ENCODE measurements at places on chromosomes 6 and 20.

DNA sequence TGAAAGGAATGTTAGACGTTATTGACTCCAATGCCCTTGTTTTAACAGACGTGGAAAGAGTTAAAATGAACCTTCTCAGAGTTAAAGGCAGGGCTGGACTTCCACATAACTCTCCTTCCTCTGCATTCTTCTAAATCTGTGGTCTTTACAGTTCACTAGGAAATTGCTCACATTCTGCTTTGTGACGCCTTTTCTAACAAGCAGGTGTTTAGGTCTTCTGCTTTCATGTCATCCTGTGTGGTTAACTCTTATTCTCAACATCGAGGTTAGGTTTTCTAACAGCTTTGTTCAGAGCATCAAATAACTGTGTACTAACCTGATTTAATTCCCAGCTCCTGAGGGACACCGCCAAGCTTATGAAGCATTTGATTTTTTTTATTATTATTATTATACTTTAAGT lies 81.3 kb upstream of the NT5E start:
- no peak for DNase-seq

DNA sequence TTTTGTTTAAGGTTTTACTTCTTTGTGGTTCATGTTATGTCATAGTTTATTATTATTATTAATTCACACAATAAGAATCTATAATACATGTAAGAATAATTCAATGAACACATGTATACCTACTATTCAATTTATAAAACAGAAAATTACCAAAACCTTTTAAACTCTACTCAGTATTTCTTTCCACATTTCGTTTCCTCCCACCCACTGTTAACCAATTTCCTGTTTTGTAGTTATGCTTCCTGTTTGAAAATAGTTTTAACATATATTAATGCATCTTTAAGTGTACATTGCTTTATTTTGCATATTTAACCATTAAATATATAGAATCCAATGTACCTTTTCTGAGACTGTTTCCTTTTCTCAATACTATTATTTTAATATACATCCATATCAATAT lies 397.9 kb upstream of the SPTLC3 start:
- no peak for DNase-seq

DNA sequence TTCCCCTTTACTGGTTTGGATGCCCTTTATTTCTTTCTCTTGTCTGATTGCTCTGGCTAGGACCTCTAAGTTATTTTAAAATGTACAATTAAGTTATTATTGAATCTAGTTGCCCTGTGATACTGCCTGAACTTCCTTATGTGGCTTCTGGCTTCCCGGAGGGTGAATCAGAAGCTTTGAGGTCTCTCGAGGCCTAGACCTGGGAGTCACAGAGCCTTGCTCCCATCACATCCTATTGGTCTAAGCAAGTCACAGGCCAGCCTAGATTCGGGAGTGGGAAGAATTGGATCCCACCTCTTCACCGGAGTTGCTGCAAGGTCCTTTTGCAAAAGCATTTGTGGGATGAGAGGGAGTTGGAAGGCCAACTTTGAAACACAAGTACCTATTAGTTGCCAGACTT lies 15.2 kb downstream of the BCAS4 start:
- DNase-seq: no peak

DNA sequence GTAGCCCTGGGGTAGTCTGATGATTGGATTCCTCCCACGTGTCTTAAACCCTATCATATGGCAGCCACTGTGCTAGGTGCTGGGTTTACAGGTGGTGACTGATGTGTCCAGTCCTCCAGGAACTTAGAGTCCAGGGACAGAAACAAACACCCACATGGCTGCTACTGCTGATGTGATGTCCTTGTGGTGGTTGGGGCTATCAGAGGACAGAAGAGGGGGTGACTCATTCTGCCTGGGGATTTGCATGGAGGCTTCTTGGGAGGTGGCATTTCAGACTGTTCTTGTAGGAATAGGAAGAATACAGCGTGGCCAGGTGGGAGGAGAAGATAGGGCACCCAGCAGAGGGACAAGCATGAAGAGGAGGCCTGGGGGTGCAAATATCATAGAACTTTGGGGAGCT lies 9.8 kb downstream of the RAET1G start:
- DNase-seq: no peak

- DNase-seq: no peak
These were observed 3.6 kb upstream of the ADGRG6 start for GRCh38 chr6:142297996-142298753.

DNA sequence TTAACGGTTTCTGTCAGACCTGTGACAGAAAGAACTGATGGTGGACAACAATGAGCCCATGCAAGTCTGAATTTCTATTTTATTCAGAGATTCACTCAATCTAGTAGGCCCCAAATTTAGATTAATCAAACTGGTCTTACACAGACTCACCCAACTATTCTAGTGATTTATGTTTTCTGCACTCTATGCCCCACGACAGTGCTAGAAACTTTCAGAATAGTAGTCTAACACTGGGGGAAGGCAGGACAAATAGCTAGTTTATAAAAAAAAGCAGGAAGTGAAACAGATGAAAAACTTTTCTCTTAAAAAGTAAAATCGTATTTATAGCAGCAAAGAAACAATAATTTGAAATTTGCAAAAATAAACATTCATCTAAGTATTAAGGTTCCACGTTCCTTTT lies 5.0 kb downstream of the TCP11 start:
- no peak for DNase-seq

DNA sequence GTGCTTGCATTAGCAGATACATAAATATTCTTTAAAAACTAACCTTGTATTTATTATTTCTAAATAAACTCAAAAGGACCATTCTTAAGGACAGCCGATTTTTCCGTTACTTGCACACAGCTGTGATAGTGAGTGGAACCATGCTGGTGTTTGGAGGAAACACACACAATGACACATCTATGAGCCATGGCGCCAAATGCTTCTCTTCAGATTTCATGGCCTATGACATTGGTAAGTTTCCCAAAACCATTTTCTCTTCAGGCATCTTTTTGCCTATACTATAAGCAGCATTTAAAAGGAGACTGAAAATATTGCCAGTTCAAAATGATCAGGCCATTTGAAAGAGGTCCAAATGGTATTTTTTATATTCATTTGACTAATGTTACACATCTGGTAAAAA lies 92.3 kb downstream of the ATRN start:
- DNase-seq: peak; percentile 12

DNA sequence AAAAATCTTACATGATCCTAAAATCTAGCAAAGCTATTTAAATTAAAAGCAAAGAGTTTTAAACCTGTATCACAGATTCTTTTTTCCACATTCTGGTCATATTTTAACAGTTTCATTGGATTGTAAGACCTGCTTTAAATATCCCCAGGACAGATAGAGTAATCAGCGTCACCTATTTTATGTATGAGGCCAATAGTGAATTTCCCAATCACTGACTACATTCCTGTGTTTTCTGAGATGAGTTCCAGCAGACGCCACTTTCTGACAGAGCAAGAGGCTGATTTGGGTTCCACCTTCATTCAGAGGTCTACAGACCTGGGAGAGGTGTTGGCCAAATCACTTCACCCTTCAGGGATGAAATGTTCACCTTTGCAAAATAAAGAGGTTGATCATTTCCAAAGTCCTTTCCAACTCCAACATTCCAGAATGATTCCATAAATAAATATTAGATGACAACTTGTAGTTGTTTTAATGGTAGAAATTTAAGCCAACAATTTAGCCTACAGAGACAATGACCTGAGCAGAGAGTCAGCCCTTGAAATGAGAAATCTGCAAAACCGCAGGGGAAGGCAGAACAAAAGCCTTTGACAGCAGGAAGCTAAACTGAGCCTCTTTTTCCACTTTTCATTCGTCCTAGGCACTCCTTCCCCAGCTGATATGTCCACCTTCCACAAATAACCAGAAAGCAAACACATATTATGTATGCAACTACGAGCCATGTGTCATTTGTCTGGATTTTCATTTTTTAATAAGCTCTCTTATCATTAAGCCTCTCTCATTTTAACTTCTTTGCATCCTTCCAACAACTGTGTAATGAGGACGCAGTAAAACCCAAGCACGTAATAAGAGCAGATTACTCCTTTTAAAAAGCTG lies 105.2 kb downstream of the TFAP2A start:
- DNase-seq: no peak
